ENCODE measurements at places on chromosomes 4 and X. TPM values are rescaled to one million over a fixed set of nuclear protein-coding genes. Genes with fewer than 3 reads are reported as not detected.

CLGN gene
- 10.8 TPM for total RNA-seq

DNA sequence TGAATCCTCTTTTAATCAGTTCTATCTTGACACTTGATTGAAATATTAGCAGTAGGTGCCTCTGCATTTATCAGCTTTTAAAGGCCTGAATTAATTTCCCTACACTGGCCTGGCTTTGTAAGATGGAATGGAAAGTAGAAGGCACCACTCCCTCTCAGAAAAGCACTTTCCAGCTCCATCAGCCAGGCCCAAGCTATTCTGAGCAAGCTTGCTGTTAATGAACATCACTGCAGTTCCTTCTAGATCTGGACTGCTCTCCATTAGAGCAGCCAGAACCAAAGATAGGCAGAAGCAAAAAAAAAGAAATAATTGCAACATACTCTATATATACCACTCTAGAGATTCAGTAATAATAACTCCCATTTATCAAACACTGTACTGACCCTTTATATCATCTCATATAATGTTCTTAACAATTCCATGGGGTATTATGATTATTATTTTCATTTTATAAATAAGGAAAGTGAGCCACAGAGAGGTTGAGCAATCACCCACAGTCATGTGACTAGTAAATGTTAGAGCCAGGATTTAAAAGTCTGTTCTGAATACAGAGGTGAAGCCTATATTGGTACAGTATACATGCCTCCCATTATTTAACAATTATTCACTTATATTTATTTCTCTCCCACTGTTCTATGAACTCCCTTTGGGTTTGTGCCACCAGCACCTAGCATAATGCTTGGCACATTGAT is 39.4 kb upstream of the GPC3 start:
- DNase-seq = no peak
- no peak overlapping the region for H3K4me3 ChIP-seq
- H3K27me3 ChIP-seq = no peaks in the 10 kb centered on the region
- peaks cover 7% of the 10 kb centered on the region for H3K4me1 ChIP-seq

GRCh38 chrX:81261576-81261975 is 59.7 kb downstream of the SH3BGRL start:
- peaks cover 11% of the 10 kb centered on the region for H3K36me3 ChIP-seq
- H3K4me1 ChIP-seq = peaks cover 27% of the 10 kb centered on the region
- H3K4me3 ChIP-seq = no peak overlapping the region
- H3K27me3 ChIP-seq = no peaks in the 10 kb centered on the region
- DNase-seq = no peak

GRCh38 chr4:138978028-138978585 is 37.5 kb upstream of the NOCT start:
- no peak overlapping the region for H3K27ac ChIP-seq
- H3K27me3 ChIP-seq = no peaks in the 10 kb centered on the region
- no peak overlapping the region for H3K4me3 ChIP-seq
- no peaks in the 10 kb centered on the region for H3K36me3 ChIP-seq
